ENCODE measurements at places on chromosomes 7 and 10.

- no peak for DNase-seq
Observed at GRCh38 chr10:120760253-120760652, 90.9 kb upstream of the WDR11 start.

DNA sequence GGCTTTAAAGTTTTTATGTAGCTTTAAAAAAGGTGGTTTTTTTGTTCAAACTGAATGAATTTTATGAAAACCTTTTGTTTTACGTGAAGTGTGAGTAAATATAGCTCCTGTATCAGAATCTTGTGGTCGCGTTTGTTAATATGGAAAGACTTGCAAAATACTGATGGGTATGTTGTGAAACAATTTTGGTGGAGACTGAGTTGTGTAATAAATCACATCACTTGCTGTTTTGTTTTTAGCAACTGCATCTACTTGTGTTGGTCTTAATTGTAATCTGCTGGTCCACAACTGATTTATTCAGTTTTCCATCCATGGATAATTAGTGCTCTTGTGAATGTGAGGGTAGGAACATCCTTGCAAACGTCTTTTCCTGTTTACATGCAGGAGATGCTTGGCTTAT lies 10.5 kb downstream of the PLXDC2 start:
- DNase-seq = no peak

DNA sequence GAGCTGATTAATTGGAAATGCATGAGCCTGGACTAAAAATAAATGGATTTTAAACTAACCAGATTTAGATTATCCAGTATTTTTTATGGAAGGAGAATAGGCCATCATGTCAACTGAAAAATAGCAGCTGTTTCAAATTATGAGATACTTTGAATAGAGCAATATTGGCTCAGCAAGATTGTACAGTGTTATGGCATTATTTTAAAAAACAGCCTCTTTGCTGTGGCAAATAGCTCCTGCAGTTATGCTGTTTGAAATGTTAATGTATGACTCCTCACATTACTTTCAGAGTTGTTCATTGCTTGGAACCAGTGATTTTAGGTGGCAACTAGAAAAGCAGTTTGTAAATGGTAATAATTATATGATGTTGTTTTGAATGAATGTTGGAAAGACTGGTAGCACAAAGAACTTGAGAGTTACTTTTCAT lies 244.5 kb downstream of the KIAA1217 start:
- no peak for DNase-seq

DNA sequence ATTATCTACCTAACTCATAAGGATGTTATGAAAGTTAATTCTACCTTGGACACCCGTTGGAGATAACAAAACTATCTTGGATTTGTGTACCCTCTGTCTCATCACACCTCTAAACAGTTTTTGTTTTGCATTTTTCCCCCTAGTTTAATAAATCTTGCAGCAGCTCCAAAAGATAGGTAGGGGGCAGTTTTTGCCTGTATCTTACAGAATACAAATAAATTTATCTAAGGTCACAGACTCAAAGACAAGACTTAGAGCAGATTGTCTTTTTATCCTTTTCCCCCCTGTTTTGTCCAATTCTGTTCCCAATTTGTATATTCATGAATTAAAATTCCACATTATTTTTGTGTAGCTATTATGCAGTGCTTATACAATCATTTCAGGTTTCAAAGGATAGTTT lies 5.0 kb upstream of the SORCS1 start:
- DNase-seq = no peak

DNA sequence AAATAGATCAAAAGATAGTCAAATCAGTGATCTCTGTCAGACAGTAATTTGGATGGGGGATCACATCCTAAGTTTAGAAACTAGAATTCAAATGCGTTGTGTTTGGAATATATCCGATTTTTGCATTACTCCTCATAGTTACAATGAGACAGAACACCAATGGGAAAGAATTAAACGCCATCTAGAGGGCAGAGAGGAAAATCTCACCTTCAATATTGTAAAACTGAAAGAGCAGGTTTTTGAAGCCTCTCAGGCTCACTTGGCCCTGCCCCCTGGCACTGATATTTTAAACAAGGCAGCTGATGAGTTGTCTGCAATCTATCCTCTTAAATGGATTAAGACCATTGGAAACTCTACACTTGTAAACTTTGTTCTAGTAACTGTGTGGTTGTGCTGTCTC lies 17.7 kb downstream of the FRG2B start:
- peak; percentile 8 for DNase-seq

DNA sequence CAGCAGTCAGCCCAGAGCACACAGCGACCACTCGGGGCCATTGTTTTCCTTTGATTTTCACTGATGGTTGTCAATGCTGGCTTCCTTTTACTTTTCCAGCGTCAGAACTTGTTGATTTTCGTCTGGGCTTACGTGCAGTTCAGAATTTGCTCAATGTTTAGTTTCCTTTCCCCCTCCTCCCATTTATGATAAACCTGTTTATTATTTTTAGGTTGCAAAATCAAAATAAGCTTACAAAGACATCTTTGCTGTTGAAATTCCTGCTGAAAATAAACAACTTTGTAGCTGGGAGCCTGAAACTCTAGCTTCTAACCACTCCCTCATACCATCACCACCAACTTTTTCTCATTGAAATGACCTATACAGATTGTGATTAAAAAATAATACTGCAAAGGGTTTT lies 83.1 kb upstream of the LYZL1 start:
- DNase-seq = no peak

- DNase-seq = no peak
Observed at GRCh38 chr10:125027871-125028869, 86.2 kb downstream of the ZRANB1 start.
